Activated CD8-positive, alpha-beta memory T cell treated with anti-CD3 and anti-CD28 coated beads for 48 hours (primary cell): ENCODE measurements at places on chromosomes 5 and 9.

- no peak for DNase-seq
Observed at GRCh38 chr9:91611582-91611981, 187.9 kb upstream of the NFIL3 start.

GRCh38 chr9:22469928-22470544 lies 23.4 kb downstream of the DMRTA1 start:
- DNase-seq = no peak

DNA sequence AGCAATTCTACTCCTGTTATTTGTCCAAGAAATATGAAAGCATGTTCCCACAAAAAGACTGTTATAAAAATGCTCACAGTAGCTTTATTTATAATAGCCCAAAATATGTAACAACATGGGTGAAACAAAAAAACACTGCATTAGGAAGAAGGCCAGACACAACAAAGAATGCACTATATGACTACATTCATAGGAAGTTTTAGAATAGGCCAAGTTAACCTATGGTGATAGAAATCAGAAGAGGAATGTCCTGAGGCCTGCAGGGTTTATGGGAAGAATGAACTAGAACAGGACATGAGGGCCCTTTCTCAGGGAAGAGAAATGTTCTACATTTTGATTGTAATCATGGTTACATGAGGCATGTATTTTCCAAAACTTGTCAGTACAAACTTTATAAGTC lies 24.7 kb upstream of the TAS2R1 start:
- no peak for DNase-seq

GRCh38 chr5:18888821-18889220 lies 1099.2 kb downstream of the CDH18 start:
- no peak for DNase-seq

DNA sequence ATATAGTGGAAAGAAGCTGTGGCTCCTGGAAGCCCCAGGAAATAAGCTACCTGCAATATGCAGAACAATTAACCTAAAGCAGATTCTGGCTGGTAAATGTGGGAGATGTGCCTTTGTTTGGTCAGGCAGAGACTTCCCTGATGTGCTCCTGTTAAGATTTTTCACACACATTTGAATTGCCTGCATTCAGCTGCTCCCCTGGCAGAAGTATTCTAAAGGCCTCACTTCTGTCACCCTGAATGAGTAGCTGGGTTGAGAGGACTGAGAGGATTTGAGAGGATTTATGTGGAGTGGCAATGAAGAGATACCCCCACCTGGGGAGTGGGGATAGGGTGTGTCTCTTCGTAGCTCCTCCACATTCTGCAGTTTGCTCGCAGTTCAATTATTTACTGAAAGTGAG lies 130.5 kb downstream of the ST8SIA4 start:
- DNase-seq = no peak

- DNase-seq = no peak
Observed at GRCh38 chr9:135077497-135078200, 9.8 kb upstream of the OLFM1 start.

- DNase-seq = no peak
Observed at GRCh38 chr5:93924628-93925027, 183.2 kb upstream of the POU5F2 start.

GRCh38 chr5:75886706-75887105 lies 169.5 kb upstream of the POC5 start:
- no peak for DNase-seq

GRCh38 chr5:73452215-73452614 lies 3.6 kb upstream of the FOXD1 start:
- DNase-seq = no peak

- no peak for DNase-seq
Observed at GRCh38 chr9:38406476-38407186, 14.1 kb downstream of the ALDH1B1 start.

- DNase-seq = no peak
Observed at GRCh38 chr9:69750085-69750484, 9.7 kb downstream of the PTAR1 start.

- DNase-seq = no peak
Observed at GRCh38 chr5:178121391-178122276, 8.3 kb downstream of the N4BP3 start.

- DNase-seq = no peak
Observed at GRCh38 chr5:125367702-125368101, 621.3 kb upstream of the ZNF608 start.

- no peak for DNase-seq
Observed at GRCh38 chr5:77259476-77259875, 49.0 kb downstream of the PDE8B start.

- DNase-seq = no peak
Observed at GRCh38 chr5:9062873-9063272, 483.0 kb downstream of the SEMA5A start.

- DNase-seq = no peak
Observed at GRCh38 chr9:14372437-14373335, 58.7 kb upstream of the NFIB start.

GRCh38 chr5:123450640-123451039 lies 27.4 kb upstream of the CEP120 start:
- DNase-seq = no peak

DNA sequence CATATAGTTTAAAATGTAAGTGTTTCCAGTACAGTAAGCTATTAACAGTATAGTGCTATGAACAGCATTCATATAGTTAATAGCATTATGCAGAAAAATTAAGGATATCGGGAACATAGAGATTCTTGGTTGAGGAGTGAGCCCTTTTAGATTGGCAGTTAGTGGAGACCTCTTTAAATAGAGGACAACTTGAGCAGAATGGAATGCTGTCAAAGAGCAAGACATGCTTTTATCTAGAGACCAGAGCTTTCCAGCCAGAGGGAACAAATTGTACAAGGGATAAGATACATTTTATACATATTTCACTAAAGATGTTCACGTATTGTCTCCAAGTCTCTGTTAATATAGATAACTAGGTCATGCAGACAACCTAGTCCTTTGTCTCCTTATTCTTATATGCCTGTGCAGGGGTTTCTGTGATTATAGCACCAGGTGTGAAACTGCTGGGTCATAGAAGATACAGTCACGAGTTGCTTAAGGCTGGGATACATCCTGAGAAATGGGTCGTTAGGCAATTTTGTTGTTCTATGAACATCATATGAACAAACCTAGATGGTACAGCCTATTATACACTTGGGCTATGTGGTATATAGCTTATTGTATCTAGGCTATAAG lies 6.0 kb downstream of the IPO11 start:
- no peak for DNase-seq

DNA sequence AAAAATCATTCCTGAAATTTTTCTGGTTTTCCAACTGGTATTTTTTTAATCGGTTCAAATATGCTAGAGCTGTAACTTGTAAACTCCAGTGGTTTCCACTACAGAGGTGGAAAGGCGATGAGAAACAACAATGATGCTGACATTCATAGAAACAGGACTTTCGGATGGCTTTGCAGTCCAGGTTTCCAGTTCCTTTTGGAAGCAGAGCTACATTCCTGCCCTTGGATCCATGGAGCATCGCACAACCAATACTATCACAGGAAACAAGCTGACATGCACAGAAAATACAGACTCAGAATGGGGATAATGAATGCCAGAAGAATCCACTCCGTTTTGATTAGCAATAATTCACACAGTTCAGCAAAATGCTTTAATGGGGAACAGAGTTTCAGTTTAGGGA lies 140.0 kb downstream of the EPB41L4A start:
- DNase-seq = no peak

- no peak for DNase-seq
Observed at GRCh38 chr5:154284433-154284832, 93.9 kb downstream of the GALNT10 start.

DNA sequence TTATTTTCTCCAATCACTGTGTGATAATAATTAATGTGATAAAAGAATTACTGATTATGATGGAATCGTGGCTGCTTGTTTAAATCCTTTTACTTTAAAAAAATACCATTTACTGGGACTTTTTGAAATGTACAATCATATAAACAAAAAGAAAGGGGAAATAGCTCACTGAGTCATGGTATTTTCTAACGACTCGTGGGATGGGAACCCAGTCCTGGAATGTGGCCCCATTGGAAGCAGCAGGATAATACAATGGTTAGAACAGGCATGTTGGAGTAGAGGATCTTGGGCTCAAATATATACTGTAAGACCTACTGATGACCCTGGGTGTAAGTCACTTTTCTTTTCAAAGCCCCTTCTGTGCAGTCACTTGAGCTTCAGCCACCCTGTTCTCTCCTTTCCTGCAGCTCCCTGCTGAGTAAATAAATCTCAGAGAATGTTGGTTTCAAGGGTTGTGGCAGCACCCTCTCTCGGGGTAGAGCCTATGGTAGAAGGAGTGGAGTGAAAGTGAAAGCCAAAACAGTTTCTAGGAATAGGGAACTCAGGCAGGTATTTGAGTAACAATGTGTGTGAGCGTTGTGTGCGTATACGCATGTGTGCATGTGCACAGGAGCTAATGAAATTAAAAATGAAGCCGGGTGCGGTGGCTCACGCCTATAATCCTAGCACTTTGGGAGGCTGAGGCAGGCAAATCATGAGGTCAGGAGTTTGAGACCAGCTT lies 40.8 kb upstream of the LARP1 start:
- DNase-seq = no peak

DNA sequence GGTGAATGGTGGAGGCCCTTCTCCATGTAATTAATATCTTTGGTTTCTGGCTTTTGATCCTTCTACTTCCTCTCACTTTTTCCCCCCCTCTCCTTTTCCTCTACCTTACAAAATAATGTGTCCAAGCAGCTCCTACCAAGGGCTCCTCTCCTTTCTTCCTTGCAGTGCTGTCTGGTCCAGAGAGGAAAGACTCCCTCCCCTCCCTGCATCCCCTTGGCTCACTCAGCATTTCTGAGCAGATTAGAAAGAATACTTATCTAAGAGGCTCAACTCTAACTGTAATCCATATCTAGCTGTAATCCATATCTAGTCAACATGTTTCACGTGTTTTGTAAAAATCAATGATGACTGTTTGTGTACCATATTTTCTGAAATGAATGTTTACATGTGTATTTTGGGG lies 97.4 kb downstream of the GAPVD1 start:
- DNase-seq = no peak
